ENCODE measurements at places on chromosomes 1 and 21.

DNA sequence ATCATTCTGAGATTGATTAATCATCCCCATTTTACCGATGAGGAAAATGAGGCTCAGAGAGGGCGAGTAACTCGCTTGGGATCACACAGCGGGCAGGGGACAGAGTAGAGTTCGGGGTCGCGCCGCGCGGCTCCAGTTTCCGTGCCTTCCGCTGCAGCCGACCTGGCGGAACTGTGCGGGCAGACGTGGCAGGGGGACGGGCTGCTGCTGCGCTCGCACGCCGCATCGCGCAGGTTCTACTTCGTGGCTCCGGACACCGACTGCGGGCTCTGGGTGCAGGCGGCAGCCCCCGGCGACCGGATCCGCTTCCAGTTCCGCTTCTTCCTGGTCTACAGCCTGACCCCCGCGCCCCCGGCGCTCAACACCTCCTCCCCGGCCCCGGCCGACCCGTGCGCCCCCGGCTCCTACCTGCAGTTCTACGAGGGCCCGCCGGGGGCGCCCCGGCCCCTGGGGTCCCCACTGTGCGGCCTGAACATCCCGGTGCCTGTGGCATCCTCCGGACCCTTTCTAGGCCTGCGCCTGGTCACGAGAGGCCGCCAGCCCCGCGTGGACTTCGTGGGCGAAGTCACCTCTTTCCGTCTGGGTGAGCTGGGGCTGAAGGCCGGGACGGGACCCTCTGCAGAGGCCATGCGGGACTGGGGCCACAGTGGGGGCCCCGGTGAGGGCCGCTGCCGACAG lies 2.3 kb downstream of the LDLRAD2 start:
- no peak for DNase-seq

- DNase-seq: no peak
These were observed 2.5 kb upstream of the AQP10 start for GRCh38 chr1:154318386-154318785.

DNA sequence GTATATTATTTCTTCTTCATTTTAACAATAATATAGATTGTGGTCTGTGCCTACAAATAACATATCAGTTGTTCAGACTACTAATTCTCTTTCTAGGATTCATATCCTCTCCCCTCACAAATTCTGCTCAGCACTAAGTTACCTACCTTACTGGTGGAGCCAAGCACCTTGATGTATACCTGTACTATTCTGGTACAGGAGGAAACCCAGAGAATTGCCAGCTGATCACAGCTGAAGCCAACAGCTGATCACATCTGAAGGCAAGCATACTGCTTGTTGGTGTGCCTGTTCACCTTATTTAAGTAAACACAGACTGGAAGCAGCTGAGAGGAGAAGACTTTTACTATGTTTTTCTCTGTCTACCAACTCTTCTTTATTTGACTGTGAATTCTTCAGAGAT lies 101.8 kb downstream of the PBX1 start:
- DNase-seq: no peak

DNA sequence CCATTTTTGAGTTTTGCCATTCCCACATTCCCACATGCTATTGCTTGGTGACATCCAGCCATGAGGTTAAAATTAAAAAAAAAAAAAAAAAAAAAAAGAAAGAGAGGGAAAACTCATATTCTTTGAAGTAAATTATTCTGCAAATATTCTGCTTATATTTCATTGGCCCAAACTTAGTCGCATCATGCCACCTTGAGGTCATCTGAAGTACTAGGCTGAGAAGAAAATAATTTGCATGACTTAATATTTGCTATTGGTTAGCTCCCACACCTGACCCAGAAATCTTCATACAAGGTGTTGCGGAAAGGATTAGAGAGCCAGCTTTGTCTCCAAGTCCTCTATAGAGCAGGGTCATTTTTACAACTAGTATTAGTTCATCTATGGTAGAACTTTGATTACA lies 2206.0 kb downstream of the MRPL39 start:
- DNase-seq: no peak

GRCh38 chr1:234597894-234598293 lies 12.1 kb downstream of the IRF2BP2 start:
- DNase-seq: no peak

- no peak for DNase-seq
These were observed 23.1 kb downstream of the TRAF5 start for GRCh38 chr1:211349741-211350140.

GRCh38 chr1:53703174-53703573 lies 35.8 kb downstream of the GLIS1 start:
- no peak for DNase-seq

DNA sequence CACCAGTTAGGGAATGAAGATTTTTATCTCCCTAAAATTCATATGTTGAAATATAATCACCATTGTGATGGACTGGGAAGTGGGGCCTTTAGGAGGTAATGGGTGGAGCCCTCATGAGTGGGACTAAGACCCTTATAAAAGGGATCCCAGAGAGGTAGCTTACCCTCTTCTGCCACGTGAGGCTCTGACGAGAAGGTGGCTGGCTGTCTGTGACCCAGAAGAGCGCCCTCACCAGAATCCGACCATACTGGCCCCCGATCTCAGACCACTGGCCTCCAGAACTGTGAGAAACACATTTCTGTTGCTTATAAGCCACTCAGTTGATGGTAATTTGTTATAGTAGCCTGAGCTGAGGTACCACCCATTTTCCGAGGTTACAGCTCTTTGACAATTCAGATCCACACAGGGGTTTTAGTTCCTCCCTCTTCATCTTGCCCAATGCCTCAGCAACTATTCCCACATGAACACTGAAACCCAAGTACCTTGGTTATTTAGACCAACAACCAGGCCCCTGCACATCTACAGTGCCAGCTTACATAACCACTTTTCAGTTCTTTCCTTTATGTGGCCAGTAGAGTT lies 27.6 kb upstream of the HUNK start:
- no peak for DNase-seq

Data from SJCRH30 (cell line).